SK-N-SH (cell line): ENCODE measurements at places on chromosomes 7 and 10.
A peak's percentile ranks its signal among the peaks of the same experiment; 100 is the strongest.

- peak; percentile 58 for DNase-seq
Measured at GRCh38 chr10:68598978-68599770, 39.0 kb downstream of the TET1 start.

DNA sequence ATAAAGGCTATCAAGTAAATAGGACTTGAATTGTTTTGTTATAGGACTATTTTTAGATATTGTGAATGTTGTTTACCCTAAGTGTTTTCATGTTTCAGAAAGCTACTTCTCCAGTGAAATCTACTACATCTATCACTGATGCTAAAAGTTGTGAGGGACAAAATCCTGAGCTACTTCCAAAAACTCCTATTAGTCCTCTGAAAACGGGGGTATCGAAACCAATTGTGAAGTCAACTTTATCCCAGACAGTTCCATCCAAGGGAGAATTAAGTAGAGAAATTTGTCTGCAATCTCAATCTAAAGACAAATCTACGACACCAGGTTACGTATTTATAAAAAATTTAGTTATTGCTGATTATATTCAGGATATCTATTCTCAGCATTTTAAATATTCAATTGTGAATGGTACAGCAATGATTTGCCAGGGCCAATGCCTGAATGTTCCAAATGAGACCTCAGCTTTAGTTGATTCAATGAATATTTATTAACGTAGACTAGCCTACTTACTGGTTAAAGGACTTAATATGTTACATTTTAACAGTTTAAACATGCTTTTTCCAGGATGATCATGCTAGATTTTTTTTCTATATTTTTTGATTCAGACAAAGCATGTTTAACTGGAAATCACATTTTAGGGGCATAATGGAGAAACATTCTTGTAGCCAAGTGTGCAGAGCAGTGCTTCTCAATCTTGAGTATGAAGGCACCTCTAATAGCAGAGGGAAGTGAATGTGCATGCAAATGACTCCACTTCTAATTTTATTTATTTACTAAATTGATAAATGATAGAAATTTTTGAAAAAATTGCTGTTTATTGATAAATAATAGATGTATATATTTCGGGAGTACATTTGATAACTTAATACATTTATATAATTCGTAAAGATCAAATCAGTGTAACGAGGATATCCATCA is 18.2 kb downstream of the ANLN start:
- no peak for DNase-seq

- no peak for DNase-seq
Measured at GRCh38 chr7:79091011-79091410, 362.5 kb downstream of the MAGI2 start.

DNA sequence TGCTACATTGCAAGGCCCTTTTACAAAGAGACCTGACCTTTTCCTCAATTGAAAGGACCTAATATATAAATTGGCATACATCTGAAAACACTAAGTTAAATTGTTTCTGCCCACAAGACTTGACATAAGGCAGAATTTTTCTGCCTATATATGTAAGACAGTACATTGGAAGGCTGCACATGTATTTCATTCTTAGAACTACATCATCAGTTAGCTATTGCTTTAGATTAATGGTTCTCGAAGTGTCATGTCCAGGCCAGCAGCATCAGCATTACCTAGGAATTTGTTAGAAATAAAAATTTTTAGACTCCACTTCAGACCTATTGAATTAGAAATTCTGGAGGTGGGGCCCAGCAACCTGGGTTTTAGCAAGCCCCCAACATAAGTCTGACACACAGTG is 373.9 kb downstream of the LRRTM3 start:
- no peak for DNase-seq
